Kidney epithelial cell (primary cell): ENCODE measurements at places on chromosomes 3 and 15. TPM values are rescaled to one million over a fixed set of nuclear protein-coding genes. Genes with fewer than 3 reads are reported as not detected.

The GABRB3 gene
- 0.21 and 0.96 TPM in 2 replicates for total RNA-seq

The RETNLB gene
- not detected in 2 replicates for total RNA-seq

The A4GNT gene
- not detected in 2 replicates for total RNA-seq

The IDH2 gene
- total RNA-seq, result 79.1 and 92.7 TPM in 2 replicates

The COL8A1 gene
- 24.4 TPM in 2 replicates for total RNA-seq

GRCh38 chr3:71876135-71877105 is 91.5 kb upstream of the PROK2 start:
- no peak for DNase-seq

- DNase-seq, result no peak
These were observed 10.6 kb downstream of the PLA2G4B start for GRCh38 chr15:41849204-41849603.

DNA sequence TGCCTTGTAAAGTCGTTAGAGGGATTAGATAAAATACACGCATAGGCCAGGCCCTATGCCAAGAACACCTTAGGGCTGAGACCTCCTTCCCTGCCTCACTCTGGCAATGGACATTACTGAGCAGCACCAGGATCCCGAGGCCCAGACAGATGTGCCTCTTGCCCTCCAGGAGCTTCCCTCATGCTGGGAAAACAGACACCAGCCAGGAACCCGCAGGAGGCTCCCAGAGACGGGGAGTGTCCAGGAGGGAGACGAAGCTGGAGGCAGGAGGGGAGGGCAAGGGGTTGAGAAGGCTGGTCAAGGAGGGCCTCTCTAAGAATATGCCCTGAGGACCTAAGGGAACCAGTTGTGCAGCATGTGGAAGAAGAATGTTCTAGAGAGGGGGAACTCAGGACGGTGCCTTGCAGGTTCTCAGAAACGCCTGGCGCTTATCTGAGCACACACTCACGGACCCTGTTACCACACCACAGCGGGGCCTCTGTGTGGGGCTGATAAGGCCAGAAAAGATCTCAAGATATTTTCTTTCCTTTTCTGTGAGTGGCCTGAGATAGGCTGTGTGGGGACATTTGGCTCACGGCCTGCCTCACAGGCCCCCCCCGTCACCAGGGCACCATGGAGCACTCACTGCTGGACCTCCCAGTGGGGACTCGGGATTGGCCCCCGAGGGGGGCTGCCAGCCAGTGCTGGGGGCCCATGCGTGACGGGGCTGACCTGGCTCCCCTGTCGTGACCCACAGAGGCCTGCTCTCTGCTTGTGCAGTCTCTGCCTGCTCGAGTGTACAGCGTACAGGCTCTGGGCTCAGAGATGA is 22.0 kb upstream of the CYP11A1 start:
- no peak for DNase-seq

DNA sequence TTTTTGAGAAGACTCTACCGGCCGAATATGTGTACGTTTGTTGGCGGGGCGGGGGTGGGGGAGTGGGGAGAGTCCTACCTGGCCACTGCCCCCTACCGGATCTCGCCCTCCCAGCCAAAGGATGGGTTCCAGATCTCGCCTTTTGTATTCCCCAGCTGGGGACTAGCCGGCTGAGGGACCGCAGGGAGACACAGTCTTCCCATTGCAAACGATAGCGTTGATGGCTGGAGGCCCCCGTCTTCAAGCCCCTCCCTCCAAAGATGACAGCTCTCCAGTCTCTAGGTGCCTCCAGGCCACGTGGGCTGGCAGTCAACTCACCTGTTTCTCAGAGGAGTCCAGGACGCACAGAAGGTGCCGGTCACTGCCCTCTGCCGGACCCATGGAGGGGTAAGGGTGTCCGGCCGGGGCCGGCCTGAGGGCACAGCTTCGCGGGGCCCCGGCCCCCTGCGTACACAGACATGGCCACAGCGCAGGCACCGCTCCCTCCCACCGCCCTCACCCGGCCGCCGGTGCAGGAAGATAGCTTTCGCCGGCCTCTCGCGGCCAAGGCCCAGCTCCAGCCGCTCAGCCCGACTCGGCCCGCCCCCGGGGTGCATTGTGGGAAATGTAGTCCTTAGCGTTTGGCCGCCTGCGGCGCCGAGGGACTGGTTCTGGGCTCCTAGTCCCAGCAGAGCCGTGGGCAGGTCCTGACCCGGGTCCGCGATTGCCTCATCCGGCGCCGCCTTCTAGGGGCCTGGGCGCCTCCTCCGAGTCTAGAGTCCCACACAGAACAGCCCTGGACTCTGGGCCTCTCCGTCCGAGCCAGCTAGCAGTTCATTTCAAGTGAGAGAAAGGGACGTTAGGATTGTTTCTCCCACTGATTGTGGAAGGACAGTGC is at the start of gene MON1A:
MON1A (minus strand) TSS at position 521 of the 877 bp plus-strand sequence. CDS start 16,465 bp downstream, outside the sequence.
- no peak for DNase-seq

DNA sequence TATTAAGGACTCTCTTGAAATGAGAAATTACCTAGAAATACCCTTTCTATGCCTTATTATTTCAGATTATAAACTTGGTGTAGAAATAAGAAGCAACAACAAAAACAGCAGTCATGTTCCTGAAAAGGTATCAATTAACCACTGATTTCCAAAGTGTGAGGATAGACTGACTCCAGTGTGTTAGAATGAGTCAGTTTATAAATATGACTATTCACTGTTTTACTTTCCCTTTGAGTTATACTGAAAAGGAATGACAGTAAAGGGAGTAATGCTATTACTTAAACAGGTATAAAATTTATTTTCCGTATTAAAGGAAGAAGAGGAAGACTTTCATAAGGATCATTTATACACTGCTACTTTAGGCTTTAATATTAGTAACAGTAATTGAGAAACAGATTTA is 12.9 kb downstream of the GMNC start:
- DNase-seq, result no peak

DNA sequence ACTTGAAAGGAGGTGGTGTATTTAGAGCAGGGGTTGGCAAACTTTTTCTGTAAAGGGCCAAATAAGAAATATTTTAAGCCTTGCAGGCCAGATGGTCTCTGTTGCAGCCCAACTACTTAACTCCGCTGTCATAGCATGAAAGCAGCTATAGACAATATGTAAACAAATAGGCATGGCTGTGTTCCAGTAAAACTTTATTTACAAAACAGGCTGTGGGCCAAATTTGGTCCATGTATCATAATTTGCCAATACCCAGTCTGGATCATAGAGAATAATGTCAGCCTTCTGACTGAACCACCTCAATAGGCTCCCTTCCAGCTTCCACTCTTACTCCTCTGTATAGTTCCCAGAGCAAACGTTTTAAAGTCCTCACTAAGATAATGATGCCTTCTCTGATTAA is 638.8 kb upstream of the CFAP20DC start:
- no peak for DNase-seq

GRCh38 chr3:47475029-47475569 is 642 bp downstream of the SCAP start:
- DNase-seq, result no peak

- DNase-seq, result no peak
These were observed 190.5 kb upstream of the NECTIN3 start for GRCh38 chr3:110881069-110881468.

GRCh38 chr3:149808209-149808829 is 4.7 kb upstream of the RNF13 start:
- DNase-seq, result peak; percentile 59

- DNase-seq, result no peak
These were observed 146.5 kb downstream of the EBLN2 start for GRCh38 chr3:73207946-73208440.

DNA sequence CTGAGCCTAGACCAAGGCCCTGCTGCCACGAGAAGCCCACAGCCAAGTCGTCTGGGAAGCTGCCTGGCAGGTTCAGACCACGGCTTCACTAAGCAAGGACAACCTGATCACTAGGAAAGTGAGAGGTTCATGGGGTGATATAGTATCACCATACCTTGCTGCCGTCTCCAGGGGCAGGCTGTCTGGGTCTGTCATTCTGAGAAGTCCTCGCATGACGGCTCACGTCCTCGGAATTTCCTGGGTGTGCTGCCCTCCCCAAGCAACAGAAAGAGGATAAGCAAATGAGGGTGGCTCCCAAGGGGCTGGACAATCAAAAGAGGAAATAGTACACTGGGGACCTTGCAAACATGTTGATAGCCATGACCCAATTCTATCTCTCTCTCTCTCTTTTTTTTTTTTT is 207.4 kb upstream of the IGF1R start:
- DNase-seq, result no peak

DNA sequence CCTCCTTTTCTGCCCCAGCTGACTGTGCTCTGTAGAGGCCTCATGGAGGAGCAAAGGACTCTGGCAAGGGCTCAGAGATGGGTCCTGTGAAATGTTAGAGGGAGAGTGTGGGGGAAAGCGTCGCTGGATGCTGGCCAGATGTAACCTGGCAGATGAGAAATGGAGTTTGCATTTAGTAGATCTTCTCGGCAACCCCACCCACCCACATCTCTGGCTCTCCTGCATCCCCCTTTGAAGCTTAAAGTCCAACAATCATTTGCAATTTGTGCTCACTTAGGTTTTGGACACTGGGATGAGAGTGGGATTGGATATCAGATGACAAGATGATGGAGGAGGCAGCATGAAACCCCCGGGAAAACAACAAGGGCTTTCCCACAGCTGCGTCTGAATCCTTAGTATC is 523.6 kb upstream of the MCTP2 start:
- DNase-seq, result no peak

- no peak for DNase-seq
These were observed 376.1 kb upstream of the CFAP20DC start for GRCh38 chr3:59425942-59426341.

GRCh38 chr3:101970212-101970611 is 120.9 kb downstream of the NFKBIZ start:
- no peak for DNase-seq

GRCh38 chr15:22839046-22839695 is 705 bp downstream of the NIPA2 start:
- no peak for DNase-seq

DNA sequence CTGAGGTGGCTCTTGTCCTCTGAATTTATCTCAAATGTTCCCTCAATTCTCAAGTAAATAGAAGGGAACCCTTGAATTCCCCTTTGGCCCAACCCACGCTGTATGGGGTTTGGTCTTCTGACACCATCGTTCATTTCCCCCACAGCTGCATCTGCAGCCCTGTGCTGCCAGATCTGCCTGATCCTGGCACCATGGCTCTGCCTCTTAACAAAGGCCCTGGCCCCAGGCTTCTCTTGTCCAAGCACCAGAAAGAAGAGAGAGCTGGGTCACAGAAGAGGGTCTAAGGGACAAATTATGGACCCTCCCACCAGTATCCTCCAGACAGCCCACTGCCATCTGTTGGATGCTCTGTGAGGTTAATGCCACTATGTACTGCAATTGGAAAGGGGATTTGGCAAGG is 1.8 kb downstream of the MAP1A start:
- DNase-seq, result no peak

DNA sequence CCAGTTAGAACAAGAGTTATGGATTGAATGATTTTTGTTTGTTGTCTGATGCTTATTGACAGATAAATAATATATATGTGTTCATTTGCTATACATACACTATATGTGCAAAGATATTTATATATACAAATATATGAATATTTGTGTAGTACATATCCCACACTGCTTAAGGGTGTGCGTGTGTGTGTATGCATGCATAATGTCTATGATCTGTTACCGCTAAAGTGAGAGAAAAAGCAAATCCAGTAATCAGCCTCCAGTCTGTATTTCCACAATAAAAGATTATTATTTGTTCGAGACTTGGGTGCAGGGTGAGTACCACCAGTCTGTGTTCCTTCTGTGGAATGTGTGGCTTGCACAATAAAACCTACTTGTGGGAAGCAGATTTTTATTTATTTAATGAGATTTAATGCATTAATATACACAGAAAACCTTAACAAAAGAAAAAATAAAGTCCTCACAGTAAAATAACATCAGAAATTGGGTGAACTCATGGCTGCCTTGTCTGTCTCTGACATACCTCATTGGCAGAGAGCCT is 366.0 kb upstream of the TBL1XR1 start:
- DNase-seq, result no peak
